Fibroblast of villous mesenchyme (primary cell): ENCODE measurements at places on chromosomes 12 and 14. TPM values are rescaled to one million over a fixed set of nuclear protein-coding genes. Genes with fewer than 3 reads are reported as not detected.
A peak's percentile ranks its signal among the peaks of the same experiment; 100 is the strongest.

The DEPDC4 gene
- 0.64 and 1.7 TPM in 2 replicates for total RNA-seq

- peak; percentile 16 for DNase-seq
Observed at GRCh38 chr14:63956326-63956725, 103.5 kb downstream of the SYNE2 start.

The DPF3 gene
- total RNA-seq, result 6.8 and 10.4 TPM in 2 replicates

The RNASE8 gene
- not detected in 2 replicates for total RNA-seq

The MUCL1 gene
- not detected in 2 replicates for total RNA-seq

DNA sequence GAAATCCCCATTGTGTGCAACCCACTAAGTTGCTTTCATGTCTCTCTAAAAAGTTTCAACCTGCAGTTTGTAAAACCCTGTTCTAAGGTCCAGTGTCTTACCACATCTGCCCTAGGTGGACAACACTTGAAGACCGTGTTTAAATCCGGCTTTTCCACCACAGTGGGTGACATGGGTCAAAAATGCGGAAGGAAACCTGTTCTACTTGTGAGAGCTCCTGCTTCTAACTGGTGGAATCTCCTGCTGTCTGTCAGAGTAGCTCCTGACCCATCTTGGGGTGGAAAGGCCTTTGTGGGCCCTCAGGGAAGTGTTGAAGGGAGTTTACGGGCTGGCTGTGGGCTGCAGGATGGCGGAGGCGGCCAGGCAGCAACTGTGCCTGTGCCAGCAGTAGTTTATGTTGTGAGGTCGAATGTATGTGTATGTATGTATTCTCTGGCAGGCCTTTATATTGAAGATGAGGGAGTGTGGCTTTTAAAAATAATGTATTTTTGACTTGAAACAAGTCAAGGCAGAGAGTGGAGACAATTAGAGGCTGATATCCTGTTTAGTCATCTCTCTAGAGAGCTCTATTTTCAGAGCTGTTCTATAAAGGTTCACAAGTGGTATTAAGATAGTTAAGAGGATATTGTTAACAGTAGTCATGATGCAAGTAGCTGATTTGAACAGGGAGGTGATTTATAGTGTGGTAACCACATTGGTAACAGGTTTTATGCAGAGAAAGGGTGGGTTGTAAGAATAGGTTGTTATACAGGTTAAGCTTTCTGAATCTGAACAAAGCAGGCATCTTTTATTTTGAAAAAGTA is 67.0 kb downstream of the PRKCH start:
- peak; percentile 3 for DNase-seq

GRCh38 chr12:79690638-79691510 is at the start of gene PAWR:
PAWR (minus strand) TSS chr12:79690964; CDS start chr12:79690244, 720 bp downstream.
- peak; percentile 85 for DNase-seq

- peak; percentile 84 for DNase-seq
Observed at GRCh38 chr12:115752913-115753726, 524.4 kb downstream of the MED13L start.

GRCh38 chr14:63322897-63323573 is 4.3 kb upstream of the GPHB5 start:
- DNase-seq, result no peak

DNA sequence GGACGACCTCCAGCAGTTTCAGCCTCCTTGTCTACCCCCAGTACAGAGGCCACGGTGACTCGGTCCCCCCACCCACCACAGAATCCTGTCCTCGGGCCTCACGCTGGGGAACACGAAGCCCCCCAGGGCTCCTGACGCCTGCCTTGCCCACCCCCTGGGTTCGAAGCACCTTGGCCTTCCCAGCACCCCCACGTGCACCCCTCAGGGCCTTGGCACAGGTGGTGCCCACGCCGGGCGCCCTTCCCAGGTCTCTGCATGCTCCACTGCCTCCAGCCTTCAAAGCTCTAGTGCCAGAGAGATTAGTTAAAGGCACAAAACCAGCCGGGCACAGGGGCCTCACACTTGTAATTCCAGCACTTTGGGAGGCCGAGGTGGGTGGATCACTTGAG is 61.8 kb downstream of the NOC4L start:
- DNase-seq, result no peak

The CCND2 gene
- 7.1 and 20.3 TPM in 2 replicates for total RNA-seq

DNA sequence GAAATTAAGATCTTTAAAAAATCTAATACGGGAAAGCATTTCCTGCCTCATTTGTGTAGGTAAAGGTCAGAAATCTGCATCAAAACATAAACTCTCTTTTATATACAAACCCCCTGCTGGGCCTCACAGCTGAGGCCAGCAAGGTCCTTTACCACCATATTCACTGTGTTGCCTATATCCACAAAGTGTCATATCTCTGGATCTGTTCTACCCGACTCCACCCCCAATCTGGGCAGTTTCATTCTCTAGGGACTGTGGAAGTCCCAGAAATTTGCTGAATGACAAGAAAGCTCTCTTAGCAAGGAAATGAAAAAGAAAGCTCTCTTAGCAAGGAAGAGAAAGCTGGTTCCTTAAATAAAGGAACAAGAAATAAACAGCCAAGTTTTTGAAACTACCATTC is 301.7 kb downstream of the KCNH5 start:
- DNase-seq, result no peak

The CDH24 gene
- 6.4 and 10.8 TPM in 2 replicates for total RNA-seq

DNA sequence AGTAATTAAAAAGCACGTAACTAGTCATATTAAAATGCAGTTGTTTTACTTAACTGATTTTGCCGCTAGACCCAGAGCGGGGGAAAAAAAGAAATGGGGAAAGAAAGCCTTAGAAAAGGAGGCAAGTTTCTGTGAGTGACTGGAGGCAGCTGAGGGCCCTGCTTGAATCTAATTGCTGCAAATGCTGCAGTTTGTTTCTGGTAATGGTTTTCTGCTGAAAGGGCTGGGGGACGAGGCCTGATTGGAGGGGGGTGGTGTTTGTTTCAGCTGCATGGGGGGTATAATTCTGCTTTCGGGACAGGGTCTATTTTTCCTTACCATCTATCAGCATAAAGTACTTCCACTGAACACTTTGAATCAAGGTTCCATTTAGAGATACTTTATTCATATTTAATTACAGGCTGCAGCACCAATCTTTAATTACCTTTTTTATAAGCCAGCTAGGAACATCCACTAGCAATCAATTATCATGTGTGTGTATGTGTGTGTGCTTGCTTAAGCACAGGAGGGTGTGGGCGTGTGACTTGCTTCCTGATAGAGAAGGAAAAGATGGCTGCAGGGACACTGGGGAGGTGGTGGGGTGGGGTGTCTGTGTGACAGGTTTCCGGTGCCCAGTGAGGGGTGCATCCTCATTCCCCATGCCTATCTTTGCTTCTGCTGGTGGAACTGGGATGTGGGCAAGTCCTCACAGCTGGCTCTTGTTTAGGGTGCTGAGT is 83.4 kb downstream of the ADCK1 start:
- no peak for DNase-seq

The LUM gene
- total RNA-seq, result 487 and 603 TPM in 2 replicates

DNA sequence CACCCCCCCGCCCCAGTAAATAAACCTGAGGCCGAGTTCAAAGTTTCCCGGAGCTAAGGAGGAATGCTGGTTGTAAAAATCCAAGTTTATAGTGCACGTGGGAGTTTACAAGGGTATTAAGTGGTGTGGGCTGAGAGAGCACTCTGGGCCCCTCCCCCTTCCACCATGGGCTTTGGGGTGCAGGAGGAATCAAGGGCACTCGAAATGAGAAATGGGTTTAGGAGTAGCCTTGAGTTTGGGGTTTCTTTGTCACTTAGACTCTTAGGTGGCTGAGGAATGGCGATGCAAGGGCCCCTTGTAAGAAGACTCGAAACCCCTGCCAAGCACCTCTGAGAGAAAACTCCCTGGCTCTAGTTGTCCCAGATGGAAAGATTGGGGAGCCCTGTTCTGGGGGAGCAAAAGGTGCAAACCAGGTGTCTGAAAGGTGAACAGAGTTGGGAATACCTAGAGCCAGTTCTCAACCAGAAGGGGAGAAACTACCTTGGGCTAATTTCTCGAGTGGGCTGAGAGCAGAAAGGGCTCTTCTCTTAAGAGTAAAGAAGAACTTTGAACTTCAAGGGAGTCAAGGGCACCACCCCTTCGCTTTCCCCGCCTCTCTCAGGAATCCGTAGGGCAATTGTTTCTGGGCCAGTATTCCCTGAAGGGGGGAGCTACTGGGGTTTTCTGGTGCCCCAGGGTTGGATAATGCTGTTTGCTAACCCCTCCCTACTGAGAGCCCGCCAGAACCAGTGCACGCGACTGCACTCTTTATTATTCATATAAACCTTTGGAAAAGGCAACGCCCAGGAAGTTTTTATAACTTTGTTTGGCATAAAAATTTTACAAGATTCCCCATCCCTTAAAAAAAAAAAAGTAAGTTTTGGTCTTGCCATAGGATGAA is 4.0 kb upstream of the HOTAIR start:
- DNase-seq, result peak; percentile 53

DNA sequence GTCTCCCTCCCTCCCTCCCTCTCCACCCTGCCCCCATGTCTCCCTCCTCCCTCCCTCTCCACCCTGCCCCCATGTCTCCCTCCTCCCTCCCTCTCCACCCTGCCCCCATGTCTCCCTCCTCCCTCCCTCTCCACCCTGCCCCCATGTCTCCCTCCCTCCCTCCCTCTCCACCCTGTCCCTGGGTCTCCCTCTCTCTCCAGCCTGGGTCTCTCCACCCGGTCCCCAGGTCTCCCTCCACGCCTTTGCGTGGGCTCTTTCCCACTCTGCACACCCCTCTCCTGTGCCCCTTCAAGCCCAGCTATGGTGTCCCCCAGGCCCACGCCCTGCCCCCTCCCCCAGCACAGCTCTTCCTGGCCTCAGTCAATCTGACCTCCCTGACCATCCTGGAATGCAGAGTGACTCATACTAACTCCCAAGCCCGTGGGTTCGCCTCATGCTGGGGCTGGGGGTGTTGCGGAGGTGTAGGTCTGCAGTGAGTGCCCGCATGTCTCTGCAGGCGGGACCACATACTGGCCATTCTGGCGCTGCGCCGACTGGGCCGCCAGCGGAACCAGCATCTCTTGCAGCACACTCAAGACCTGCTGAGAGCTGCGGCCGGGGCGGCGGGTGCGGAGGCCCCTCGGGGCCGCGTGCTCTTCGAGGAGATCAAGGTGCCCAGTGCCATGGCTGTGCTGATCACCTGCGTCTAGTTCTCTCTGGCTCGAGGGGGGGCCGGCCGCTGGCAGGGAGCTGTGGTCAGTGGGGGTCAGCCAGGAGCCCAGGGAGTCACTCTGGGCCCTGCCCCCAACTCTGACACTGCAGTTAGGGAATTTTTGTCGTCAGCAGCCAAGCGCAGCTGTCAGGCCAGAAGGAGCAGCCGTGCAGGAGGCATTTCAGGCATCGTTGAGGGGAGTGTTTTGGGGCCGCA is 13.5 kb upstream of the TNFAIP2 start:
- DNase-seq, result peak; percentile 79

The NKX2-1 gene
- not detected in 2 replicates for total RNA-seq

DNA sequence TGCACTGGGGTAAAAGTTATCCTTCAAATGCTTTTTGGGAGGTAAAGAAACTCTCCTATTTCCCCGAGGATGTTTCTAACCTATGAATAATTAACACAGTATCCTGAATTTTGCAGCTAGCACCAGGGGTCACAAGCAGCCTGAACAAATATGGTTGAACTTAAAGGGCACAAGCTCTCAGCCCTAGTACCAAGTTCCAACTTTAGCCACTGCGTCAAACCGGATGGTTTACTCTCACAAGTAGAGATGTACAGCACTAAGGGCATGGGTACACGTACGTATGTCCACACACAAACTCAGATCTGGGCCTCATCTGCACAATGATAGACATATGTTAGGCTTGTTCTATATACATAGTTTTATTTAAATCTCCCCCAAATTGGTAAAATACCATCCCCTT is 4.7 kb downstream of the CCDC88C start:
- no peak for DNase-seq

- no peak for DNase-seq
Observed at GRCh38 chr12:118350908-118351559, 21.7 kb downstream of the TAOK3 start.

DNA sequence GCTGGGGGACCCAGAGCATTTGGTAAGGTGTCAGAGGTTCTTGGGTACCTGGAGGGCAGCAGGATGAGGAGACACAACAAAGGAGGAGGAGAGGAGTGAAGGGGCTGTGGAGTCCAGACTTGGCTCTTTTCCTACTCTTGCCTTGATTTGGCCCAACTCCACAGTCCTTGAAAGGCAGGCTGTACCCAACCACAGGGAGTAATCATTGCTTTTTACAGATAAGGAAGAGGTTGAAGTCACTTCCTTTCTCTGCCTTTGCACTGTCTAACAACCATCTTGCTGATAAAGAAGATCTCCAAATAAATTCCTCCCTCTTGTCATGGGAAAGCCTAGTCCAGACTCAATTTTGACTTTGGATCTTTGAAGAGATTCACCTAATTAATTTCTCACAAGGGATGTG is 226.8 kb upstream of the HMGA2 start:
- DNase-seq, result peak; percentile 62

- no peak for DNase-seq
Observed at GRCh38 chr14:90545966-90546751, 149.3 kb downstream of the CALM1 start.

- no peak for DNase-seq
Observed at GRCh38 chr14:31027847-31028246, 1.7 kb upstream of the STRN3 start.

DNA sequence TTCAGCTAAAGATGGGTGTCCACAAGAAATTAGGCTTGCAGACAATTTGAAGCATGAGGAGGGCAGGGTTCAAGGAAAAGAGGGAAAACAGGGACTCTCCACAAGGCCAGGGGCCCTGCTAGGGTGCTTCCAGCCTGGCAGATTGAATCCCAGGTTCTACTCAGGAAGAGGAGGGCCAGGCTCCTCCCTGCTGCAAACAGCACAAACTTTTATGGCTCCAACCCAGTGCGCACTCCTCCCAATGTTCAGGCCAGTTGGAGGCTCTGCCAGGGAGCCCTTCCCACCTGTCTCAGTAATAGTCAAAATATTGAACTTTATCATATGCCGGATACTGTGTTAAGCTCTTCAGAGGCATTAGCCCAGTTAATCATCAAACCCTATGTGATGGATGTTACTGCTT is 244.4 kb downstream of the SYT1 start:
- DNase-seq, result no peak

GRCh38 chr12:118034429-118035189 is 18.1 kb downstream of the RFC5 start:
- peak; percentile 61 for DNase-seq

- no peak for DNase-seq
Observed at GRCh38 chr12:66901138-66901932, 222.5 kb upstream of the GRIP1 start.

The TMEM233 gene
- total RNA-seq, result not detected in 2 replicates

GRCh38 chr14:92802678-92803077 is 8.6 kb downstream of the GOLGA5 start:
- DNase-seq, result no peak

DNA sequence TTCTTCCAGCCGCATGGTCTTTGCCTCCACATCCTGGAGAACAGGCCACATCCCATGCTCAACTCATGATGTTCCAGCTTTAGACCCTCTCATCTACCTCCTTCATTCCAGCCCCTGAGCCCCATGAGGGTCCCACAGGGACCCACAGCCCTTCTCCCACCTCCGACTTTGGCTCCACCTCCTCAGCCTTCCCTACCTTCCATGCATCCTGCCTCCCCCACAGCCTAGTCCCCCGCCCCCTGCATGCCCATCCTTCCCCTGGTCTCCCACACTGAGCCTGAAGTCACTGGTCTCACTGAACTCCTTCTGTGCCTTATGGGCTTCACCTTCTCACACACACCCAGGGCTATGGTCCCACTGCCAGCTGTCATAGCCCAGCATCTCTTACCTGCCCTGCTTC is 9.8 kb downstream of the RAPGEF3 start:
- no peak for DNase-seq
